ENCODE measurements at places on chromosomes 3 and 15. TPM values are rescaled to one million over a fixed set of nuclear protein-coding genes. Genes with fewer than 3 reads are reported as not detected.

Gene TMC3
- not detected for total RNA-seq

Gene IGDCC3
- total RNA-seq: not detected

Gene SMCO1
- total RNA-seq: not detected

Gene COL6A5
- total RNA-seq: 0.84 TPM

DNA sequence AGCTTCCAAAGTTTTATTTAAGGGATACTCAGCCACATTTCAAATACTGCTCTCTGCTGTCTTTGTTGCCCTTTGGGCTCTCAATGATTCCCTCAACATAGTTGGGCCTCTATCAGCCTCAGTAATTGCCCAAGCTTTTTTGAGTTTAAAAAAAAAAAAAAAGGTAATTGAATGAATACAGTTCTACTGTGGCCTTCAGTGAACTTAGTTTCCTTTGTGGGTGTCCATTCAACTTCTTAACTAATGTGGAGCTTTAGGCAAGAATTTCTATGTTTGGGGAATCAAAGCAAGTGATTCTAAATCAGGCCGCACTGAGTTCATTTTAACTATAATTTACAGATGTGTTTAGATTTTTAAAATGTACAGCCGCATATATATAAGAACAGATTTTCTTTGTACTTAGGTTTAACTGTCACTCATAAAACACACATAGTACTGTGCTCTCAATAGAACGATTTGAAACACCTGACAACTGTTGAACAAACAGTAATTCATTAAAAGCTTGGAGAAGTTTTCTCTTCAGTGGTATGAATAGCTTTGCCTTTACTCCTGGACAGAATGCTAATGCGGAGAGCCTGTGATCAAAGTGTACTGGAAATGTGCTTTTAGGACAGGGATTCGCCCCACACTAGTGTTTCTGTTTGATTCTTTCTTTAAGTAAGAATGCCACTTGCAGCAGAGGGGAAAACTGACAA, 844.9 kb upstream of the SEMA6D start:
- no peak for DNase-seq

- DNase-seq: no peak
Measured at GRCh38 chr3:51445544-51446280, 54.1 kb downstream of the DCAF1 start.

All from lower leg skin (tissue), 4 donors.